ENCODE measurements at places on chromosomes 12 and 14. TPM values are rescaled to one million over a fixed set of nuclear protein-coding genes. Genes with fewer than 3 reads are reported as not detected.

Gene CEBPE
- 0.24 TPM for total RNA-seq

DNA sequence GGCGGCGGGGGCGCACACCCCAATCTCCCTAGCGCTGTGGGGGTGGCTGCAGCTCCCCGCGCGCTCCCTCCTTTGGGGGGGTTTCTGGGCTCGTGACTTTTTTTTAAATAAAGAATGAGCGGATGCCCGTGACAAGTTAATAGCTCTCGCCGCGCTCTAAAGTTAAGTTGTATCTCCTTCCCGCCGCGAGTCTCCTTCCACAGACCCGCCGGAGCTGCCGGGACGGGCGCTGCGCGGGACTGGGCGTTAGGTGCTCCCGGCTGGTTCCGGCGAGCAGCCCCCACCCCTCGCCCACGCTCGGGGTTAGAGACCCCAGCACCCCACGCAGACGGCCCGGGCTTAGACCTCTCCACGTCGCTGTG, 82.6 kb upstream of the HMGA2 start:
- DNase-seq = no peak

Gene KCNC2
- total RNA-seq = 0.39 TPM

DNA sequence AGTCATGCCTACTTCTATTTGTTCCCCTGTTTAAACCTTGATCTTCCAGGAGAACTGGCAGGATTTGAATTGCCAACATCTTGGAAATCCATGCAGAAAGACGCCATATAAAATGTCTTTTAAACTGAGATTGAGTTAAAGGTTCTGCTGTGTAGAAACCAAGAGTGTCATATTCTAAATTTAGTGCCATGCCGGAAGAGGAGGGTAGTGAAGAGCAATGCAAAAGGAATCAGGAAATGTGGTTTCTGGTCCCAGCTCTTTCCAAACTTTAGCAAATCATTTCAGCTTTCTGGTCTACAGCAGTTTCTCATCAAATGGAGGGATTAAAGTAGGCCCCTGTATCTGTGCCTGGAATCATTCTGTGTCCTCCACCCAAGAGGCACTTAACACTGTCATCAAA, 85.7 kb downstream of the BTG1 start:
- no peak for DNase-seq

GRCh38 chr12:15355766-15356165, 33.5 kb downstream of the PTPRO start:
- no peak for DNase-seq

DNA sequence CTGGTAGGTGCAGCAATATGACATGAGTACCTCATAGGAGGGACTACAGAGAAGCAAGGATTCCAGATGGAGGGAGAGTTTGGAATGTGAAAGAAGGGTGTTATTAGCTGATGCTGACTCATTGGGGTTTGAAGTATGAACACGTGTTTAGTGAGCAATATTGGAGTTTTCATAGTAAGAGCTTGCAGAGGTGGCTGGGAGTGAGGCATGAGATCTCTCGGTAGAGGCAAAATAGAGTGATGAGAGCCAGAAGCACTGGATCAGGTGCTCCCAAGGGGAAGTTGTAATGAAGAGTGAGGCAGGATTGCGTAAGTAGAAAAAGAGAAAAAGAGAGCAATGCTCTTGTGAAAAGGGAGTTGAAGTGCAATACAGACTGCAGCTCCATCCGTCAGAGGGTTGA, 42.1 kb downstream of the MGST1 start:
- no peak for DNase-seq

Gene NPFF
- total RNA-seq = not detected

DNA sequence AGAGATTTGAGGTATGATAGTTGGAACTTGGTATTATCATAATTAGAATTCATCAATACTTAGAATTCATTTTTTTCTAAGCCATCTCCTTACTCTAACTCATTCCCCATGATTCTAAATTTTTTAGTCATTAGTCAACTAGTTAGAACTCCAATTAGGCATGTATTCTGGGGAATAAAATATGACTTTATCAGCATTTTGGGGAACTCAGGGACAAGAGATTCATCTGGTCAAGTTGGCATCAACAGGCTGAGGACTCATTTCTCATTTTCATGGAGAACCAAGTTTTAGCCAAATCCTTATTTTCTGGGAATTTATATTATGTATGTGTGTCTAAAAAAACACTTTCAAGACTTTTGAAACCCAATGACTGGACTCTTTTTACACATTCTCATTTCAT, 29.2 kb downstream of the DIP2B start:
- DNase-seq = no peak

GRCh38 chr12:12384571-12385340, 27.9 kb downstream of the BORCS5 start:
- DNase-seq = no peak

GRCh38 chr14:49594347-49595091, 4.2 kb upstream of the LRR1 start:
- DNase-seq = no peak

DNA sequence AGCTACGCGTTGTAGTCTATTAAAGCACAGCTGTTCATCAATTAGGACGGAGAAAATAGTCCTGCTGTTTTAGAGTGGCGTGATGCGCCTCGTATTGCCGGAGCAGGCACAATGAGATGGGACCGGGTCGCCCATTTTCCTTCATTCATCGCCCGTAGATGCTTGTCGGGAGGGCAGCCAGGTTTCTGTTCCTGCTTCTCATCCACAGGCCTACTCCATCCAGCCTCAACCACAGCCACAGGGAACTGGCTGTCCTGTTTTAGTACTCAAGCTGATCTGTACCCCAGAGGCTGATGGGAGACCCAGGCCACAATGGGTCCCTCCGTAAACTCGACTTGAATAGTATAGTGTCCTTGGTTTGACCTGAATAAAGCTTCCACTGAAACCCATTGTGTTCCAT, 264.0 kb downstream of the VRK1 start:
- DNase-seq = peak; percentile 23

- DNase-seq = no peak
Measured at GRCh38 chr12:102300824-102301461, 103.3 kb upstream of the PMCH start.

Gene CLEC2A
- not detected for total RNA-seq

DNA sequence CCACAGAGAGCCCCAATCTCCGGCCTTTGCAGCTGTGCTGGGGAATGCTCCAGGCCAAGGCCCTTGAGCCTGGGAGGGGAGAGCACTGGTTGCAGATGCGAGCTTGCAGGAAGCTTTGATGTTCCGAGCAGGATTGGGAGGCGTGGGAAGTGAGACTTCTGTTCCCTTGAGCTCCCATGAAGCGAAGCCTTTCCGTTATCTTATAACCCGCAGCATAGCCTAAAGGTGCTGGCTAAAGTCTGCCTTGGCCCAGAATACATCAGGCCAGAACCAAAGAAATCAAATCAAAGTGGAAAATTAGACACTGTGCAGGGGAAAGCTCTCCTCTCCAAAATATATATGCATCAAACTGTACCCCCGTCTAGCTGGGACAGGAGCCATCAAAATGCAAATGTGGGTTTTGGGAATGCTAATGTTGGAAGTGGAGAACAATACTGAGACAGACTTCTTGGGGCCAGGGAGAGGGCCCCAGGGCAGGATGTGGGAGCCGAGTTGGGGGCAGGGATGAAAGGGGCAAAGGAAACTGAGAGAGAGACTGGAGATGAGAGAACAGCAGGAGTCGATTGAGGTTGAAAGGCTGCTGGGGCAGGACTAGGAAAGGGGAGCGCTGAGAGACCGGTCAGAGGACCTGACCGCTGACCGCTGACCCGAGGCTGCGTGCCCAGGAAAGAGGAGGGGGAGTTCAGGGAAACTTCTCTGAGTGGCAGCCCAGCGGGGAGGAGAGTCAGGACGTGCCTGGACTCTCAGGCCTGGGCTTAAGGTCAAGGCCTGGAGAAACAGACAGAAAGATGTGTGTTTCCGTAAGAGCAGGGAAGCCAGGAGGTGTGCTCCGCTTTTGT, 152.2 kb upstream of the PARP11 start:
- DNase-seq = no peak

Gene NOPCHAP1
- 7.2 TPM for total RNA-seq

DNA sequence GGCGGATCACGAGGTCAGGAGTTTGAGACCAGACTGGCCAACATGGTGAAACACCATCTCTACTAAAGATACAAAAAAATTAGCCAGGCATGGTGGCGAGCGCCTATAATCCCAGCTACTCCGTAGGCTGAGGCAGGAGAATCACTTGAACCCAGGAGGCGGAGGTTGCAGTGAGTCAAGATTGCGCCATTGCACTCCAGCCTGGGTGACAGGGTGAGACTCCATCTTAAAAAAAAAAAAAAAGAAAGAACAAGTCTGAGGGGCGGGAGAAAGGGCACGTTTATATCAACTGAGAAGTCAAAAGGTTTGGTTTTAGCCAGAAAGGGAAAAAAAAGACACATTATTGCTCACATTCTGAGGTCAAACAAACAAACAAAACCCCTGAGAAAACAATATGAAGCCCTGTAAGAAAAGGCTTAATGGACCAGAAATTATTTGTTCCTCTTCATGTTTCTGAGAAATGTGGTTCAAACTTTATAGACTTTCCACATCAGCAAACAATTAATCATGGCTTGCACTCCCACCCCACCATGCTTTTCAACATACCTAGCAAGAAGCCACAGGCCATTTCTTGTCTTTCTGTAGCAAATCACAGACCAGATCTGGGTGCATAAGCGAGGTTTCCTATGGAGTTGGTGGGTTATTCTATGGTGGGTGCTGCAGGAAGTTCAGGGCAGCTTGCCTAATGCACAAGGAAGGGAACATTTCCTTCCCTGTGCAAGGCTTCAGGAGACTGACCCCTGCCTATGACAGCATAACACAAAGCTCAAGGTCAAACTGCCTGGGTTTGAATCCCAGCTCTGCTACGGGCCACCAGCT, 80.1 kb downstream of the SSPN start:
- DNase-seq = no peak

DNA sequence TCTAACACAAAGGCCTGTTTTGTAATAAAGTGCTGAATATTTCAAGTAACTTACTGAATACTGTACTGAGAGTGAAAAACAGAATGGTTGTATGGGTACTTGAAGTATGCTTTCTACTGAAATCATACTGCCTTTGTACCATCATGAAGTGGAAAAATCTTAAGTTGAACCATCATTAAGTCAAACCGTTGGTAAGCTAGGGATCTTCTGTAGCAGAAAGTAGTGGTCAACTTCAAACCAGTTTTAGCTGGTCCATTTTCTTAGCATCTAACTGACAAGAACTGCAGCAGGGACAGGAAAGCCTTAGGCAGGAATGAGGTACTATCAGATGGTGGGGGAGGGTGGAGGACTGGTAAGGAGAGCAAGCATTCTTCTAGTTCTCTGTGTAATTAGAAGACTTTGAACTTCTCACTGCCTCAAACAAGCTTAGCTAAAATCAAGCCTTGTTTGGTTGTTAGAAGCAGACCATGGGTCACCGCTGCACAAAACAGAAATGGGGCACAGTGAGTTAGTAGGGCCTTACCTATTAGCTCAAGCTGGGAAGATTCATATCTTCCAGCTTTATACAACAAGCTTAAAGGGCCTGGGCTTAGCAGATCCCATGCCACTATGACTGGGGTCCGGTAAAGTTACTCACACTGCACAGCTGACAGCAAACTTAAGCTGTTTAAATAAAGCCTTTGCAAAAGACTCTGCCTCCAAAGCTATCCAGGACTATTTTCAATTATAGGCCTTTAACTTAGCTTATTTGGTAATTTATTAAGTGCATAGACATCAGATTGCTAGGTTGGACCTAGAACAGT, 73.8 kb downstream of the ACADS start:
- no peak for DNase-seq

DNA sequence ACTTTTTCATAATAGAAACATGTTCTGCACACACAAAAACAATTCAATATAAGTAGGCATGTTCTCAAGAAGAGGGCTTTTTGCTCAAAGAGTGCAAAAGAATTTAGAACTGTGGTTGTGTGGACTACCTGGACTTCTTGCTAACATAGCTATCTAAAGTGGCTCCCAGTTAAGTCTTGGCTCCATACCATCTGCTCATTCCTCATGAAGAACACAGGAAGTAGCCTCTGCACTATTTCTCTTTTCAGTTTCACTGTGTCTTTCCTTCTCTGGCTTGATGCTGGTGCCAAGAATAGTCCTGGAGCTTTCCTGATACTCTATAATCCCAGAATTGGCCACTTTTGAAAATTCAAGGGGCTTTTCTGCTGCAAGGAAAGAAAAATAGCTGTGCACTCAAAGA, 127.4 kb downstream of the CCER1 start:
- no peak for DNase-seq

Gene LMNTD1
- 18.7 TPM for total RNA-seq

- no peak for DNase-seq
Measured at GRCh38 chr14:68393259-68393658, 399.6 kb downstream of the ZFP36L1 start.

DNA sequence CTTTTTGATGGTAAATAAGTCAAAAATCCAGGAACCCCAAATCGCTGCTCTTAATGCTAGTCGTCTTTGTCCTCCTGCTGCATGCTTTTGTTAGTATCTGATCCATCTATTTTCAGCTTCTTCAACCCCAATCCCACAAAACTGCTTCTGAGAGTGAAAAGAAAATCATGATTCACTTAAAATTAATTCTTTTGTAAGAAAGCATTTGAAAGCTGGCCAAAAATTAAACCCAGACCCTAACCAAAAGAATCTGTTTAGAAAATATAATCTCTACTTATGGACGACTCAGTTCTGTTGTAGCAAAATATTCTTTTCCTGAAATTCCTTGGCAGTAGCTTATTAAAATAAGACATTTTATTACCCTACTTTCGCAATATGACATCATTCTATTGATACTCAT, 443.6 kb upstream of the SYT1 start:
- no peak for DNase-seq

DNA sequence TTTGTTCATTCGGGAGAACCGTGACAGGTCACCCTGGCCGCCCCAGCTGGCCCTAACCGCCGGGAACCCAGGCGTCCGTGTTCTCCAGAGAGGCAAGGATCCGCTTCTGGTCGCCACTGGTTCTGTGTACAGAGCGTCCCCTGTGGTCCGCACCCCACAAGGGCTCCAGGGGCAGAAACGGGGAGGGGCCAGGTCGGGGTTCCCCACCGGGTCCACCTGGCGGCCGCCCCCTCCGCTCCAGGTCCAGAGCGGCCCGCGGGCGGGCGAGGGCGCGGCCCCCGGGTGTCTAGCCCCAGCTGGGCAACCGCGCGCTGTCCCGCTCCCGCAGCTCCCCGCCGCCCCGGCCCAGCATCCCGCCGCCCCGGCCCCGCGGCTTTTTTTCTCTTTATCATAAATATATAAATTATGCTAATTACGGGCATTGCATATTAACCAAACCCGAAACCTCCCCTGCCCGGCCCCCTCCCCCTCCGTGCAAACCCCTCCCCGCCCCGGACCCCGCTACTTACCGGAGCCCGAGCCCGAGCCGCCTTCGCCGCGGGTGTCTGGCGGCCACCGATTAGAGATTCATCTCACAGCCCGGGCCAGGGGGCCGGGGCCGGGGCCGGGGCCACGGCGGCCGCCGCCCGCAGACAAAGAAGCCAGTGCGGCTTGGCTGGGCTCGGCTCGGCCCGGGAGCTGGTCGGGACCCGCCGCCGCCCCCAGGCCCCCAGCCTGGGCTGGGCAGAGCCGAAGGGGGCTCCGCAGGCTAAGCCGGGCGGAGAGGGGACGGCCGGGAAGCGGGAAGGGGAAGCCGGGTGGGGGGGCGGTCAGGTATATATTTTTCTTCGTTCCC, 512 bp downstream of the POU6F1 start:
- DNase-seq = peak; percentile 52

GRCh38 chr14:99681101-99681831, 2.8 kb upstream of the CYP46A1 start:
- DNase-seq = no peak

GRCh38 chr12:132302466-132303358, 26.7 kb downstream of the GALNT9 start:
- DNase-seq = no peak

- no peak for DNase-seq
Measured at GRCh38 chr12:125544960-125545359, 479.7 kb downstream of the AACS start.

GRCh38 chr12:110317911-110318310, 36.9 kb downstream of the ATP2A2 start:
- DNase-seq = no peak
